GM12892 (cell line): ENCODE measurements at places on chromosomes 12 and 14.

DNA sequence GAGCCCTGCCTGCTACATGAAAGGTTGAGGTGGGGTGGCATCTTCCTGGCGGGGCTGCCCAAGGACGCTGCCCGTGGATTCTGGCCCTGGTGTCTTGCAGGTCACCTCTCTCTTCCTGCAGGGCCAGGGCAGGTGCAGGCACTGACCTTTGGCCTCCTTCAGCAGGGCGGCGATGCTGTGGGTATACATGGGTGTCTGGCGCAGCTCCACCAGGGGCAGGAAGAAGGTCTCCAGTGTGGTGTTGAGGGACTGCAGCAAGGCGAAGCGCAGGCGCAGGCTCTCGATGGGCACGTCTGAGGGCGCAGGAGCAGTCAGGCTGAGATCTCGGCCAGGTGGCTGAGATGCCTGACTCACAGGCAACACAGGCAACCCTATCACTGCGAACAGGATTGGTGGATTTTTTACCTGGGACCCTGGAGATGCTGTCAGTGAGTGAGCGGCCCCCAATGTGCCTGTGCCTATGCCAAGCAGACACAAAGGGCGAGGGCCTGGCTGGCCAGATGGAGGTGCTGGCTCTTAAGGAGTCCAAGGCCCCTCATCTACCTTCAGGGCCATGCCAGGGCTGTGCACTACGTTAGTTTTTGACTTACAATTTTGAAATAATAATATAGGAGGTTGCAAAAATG is 45.7 kb downstream of the TRAFD1 start:
- no peak for DNase-seq

GRCh38 chr12:34218193-34219045 is 196.1 kb downstream of the ALG10 start:
- DNase-seq = no peak

- no peak for DNase-seq
Measured at GRCh38 chr14:105864116-105864515, 337.7 kb downstream of the TMEM121 start.

DNA sequence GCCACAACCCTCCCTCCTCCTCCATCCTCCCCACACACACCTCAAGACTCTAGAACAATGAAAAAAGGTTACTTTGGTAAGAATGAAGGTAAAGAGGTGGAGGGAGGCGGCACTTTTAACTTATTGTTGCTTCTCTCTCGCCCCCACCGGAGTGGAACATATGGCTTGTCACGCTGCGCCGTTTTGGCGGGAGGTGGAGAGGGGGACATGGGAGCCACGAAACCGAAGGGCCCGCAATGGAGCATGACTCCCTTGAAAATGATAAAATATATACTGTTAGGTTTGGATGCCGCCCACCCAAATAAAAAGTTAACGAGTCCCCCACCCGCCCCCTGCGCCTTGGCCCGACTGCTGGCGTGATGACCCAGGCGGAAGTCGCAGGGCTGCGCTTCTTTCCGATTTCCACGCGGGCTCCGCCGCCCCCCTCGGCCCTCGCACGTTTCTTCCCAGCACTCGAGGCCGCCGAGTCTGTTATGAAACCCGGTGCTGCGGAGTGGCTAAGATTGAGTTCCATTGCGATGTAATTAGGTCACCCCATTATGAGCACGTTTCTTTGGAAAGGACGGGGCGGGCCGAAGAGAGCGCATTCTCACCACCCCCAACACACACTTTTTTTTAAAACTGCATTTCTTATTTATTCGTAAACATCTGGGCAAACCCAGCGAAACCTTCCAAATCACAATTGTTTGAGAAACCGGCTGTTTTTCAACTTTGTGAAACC is 1.4 kb upstream of the ZFP36L1 start:
- no peak for DNase-seq

DNA sequence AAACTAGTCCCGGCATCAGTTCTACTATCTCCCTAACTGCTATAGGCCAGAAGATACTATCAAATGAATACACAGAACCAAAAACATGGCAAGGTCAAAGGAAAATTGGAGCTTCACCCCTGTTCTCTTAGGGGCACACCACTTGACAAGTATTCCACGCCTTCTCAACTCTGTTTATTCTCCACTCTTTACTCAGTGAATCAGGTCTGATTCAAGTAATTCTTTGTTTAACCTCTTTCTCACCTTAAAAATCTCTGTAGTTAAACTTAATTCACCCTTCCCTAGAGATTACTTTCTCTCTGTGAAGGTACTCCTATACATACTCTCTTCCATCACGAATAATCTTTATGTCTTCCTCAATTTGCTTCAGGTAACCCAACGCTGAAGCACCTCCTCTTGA is 248.9 kb downstream of the MED13L start:
- no peak for DNase-seq

DNA sequence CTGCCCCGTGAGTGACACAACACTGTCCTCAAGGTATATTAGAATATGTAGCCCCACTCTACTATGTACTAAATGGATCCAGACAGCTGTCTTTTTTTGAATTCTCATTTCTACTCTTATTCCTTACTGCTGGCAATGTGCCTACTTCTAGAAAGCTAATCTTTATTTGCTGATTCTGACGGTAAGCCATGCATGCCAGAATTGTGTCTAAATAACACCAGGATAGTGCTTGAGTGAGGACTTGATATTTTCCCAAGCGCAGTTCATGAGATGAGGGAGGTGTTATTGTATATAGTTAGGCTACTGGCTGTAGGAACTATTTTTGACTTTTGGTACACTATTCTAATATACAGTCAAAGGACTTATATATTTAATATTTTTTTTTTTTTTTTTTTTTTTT is 316.2 kb upstream of the NAV3 start:
- DNase-seq = no peak

GRCh38 chr12:2613326-2614073 is 181.3 kb upstream of the FKBP4 start:
- no peak for DNase-seq

GRCh38 chr14:84750284-84750683 is 779.7 kb upstream of the FLRT2 start:
- DNase-seq = no peak
